ENCODE measurements at places on chromosomes 1 and 21.

- no peak for DNase-seq
These were observed 2.6 kb upstream of the SAMD13 start for GRCh38 chr1:84298684-84299535.

- DNase-seq: peak; percentile 36
These were observed 7.7 kb upstream of the HTR1D start for GRCh38 chr1:23224739-23225648.

DNA sequence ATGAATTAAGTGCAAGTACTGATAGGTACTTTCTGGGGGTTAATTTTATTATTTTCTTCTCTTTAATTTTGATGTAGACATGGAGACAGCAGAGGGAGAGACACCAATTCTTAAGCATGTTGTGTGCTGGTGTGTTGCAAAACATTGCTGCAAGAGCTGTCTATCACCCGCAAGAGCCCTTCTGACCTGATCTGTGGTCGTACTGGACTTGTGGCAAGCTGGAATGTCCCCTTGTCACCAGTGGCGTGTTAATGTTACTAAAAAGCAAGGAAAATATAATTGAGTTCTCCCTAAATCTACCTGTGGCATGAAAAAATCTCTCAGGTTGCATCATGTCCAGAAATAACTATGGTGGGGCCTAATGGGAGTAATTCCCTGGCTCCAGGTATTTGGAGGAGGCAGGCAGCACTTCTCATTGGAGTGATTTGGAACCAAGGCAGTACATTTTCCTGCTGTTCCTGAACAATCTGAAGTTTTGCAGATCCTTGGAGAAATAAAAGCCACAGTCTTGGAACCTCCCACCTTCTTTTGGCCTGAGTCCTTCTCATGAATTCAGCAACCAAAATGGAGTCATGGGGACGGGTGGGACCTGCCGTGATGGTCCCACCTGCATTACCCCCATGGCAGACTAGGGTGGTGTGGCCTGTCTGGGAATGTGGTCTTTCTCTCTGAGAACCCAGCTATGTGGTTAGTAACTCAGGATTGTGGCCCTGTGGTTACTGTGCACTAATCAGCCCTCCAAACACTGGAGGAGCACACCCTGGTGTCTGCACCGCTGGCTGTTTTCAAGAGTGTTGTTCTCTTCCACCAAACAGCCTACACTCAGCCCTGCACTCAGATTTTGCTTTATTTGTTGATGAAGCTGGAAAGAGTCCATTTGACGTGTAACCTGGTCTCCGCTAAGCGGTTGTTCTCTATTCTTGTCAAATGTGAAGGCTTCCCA, 57.4 kb downstream of the GALNT2 start:
- no peak for DNase-seq

- no peak for DNase-seq
These were observed 108.6 kb downstream of the GPR52 start for GRCh38 chr1:174556392-174556791.

DNA sequence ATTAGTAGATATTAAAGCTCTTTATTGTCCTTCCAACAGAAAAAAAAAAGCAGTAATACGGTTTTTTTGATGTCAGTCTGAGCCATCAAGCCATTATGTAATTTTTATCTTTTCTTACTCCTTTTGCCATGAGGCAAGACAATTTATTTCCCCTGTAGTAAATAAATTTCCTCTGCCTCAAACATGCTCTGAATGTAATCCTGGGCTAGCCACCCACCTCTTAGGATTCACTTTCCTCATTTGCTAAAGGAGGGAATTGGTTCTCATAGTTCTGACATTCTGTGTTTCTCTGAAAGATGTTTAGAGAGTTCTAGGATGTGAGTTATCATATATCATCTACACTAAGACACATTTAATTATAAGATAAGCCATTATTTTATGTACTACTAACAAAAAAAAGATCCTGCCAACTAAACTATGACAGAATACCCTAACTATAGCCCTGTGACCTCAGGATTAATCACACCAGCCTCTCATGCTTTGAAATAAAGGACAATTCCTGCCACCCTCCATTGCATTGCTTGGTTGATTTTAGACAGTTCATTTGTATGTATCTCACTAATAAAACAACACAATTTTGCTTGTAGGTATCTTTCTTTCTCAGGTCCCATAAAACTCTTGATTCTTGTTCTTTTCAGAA, 34.0 kb upstream of the RAP1A start:
- DNase-seq: no peak

DNA sequence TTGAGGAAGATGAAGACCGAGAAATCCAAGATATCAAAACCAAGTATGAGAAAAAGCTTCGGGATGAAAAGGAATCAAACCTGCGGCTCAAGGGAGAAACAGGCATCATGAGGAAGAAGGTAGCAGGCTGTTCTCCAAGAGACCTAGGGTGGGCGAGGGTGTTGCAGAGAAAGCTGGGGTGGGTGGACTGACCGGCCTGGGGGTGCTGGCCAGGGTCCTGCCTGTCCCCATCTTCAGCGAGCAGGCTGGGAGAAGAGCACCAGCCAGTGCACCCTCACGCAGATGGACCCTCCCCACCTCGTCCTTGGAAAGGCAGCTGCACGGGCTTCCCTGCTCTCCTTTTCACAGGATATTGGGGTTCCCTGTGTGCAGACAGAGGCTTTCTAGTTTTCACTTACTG, 46.9 kb upstream of the TMEM125 start:
- DNase-seq: no peak

- DNase-seq: no peak
These were observed 36.5 kb upstream of the USH2A start for GRCh38 chr1:216459651-216460207.

GRCh38 chr1:226730836-226731235, 8.2 kb downstream of the ITPKB start:
- DNase-seq: no peak

DNA sequence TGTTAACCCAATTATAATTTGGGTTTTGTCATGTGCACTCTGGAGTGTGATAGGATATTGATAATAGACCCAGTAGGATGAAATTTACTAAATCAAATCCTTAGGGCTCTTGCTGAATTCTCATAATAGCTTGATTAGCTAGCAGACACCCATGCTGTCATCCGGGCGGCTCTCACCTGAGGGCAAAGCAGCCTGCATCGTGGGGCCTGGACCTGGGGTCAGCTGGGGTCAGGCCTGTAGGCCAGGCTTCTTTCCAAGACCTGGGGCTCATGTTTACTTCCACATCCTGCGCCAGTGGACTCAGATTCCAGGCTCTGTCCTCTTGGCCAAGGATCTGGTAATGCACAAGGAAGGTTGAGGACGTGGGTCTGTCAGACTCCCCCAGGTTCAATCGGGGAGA, 486.3 kb downstream of the NPHP4 start:
- DNase-seq: no peak

DNA sequence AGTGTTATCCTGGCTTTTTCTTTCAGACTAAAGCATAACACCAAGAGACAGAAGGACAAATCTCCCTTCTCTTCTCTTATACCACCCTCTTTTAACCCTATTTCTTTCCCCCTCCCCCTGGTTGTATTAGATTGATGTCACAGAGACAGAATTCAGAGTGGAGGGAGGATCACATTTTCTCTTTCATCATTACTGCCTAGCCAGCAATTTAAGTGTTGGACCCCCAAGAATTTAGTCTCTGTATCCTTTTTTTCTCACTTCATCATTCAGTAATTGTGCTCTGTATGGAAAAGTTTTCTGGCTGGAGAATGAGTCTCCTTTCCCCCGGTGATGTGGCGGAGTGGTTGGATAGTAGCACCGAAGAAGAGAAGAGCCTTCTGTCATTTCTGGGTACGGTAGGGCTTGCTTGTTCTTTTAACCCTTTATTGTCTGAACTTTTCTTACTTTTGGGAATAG, 124.8 kb downstream of the CLEC20A start:
- no peak for DNase-seq

DNA sequence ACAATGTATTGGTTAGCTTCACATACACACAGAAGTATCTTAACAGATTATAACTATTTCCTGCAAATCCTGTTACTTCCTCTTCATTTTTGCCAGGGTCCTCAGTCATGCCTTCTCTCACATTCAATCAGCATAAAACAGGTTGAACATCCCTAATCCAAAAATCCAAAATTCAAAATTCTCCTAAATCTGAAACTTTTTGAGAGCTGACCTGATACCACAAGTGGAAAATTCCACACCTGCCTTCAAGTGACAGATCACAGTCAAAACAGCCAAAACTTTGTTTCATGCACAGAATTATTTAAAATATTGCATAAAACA, 62.9 kb upstream of the FBXO28 start:
- DNase-seq: no peak

DNA sequence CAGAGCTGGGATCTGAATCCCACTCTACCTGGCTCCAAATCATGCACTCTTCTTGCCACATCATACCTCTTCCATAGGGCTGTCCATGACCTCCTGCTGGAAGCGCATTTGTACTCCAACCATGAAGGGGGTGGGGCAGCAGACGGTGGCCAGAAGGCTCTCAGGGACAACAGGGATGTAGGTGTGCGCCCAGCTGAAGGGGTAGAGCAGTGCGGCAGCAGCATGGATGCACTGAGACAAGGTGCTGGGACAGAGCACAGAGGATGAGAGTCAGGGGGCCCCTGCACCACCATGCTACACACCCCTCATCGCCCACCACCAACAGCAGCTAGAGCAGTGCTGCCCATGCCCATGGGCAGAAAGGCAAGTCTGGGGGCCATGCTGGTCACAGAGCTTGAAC, 8.4 kb downstream of the DENND2D start:
- no peak for DNase-seq

DNA sequence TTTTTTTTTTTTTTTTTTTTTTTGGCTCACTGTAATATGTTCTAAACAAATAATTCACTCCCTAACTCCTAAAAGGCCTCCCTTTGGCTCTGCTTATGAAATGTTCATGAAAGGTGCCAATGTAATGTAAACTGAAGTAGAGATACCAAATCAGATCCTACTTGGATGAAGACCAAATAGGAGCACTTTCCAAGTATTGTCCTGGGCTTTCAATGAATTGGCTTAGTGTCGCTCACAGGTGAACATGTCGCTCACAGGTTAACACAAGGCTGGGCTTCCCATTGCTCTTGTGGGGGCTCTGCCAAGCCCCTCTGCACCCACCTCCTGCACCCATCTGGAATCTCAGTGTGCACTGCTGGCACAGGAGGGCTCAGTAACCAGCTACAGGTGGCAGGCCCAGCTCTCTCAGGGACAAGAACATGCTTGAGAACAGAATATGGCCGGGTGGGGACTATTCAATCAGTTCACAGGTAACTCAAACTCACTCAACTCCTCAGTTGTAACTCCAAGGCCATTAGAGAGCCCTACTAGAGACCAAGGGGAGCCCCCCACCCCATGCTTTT, 10.6 kb upstream of the CD58 start:
- no peak for DNase-seq

DNA sequence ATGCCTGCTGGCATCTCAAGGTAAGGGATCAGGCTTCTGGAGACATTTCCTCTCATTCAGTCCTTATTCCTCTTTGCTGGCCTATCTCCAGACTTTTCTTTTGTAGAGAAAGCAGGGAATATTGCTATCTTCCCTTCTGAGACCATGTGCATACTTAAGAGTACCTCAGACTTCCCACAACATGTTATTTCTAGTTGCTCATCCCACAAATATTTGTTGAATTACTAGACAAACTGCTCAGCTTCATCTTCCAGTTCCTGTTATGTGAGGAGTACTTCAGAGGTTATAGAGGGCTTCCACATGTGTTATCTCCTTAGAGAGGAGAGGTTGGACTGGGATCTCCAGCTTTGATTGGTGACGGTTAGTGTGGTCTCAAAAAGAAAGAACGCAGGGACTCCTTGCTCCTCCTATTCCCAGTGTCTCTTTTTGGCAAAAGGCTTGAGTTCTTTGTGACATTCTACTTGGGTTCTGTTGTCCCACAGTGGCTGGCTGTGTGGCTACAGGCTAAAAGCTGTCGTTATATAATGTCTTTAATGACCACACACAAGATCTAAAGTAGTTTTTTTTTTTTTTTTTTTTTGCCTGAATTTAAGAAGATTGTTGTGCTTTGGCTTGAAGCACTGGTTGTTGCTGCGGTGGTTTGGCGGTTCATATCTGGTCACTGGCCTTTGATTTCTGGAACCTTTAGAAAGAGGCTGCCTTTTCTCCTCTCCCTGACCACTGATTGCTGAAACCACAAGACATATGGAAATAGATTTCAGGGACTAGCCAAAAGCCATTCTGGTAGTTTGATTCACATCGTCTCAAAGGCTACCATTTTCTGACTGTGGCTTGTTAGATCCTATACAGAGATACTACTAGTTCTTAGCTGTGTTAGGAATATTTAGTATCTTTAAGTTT, 78.7 kb downstream of the FGGY start:
- peak; percentile 89 for DNase-seq

GRCh38 chr1:76891931-76892622, 24.8 kb downstream of the ST6GALNAC5 start:
- DNase-seq: no peak

- DNase-seq: no peak
These were observed 31.8 kb downstream of the GADD45A start for GRCh38 chr1:67716800-67717199.

DNA sequence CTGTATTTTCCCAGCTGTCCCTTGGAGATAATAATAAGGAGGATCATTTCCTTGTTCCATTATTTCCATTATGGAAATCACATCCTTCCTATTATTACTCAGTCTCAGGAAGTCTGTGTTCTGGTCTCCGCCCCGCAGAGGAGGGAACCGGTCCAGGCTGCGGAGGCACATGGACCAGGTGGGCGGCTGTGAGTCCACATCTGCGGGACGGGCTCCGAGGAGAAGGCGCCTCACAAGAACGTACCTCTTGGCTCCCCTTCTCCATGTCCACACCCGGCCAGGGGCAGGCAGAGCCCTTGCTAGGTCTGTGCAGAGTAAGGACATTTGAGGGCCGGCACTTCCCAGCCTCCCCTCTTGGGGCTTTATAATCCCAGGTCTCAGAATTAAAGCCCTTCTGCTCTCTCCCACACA, 14.6 kb downstream of the RAB7B start:
- no peak for DNase-seq

GRCh38 chr1:12544357-12544756, 73.7 kb downstream of the DHRS3 start:
- DNase-seq: no peak

GRCh38 chr1:196873385-196873784, 14.5 kb upstream of the CFHR4 start:
- DNase-seq: no peak

DNA sequence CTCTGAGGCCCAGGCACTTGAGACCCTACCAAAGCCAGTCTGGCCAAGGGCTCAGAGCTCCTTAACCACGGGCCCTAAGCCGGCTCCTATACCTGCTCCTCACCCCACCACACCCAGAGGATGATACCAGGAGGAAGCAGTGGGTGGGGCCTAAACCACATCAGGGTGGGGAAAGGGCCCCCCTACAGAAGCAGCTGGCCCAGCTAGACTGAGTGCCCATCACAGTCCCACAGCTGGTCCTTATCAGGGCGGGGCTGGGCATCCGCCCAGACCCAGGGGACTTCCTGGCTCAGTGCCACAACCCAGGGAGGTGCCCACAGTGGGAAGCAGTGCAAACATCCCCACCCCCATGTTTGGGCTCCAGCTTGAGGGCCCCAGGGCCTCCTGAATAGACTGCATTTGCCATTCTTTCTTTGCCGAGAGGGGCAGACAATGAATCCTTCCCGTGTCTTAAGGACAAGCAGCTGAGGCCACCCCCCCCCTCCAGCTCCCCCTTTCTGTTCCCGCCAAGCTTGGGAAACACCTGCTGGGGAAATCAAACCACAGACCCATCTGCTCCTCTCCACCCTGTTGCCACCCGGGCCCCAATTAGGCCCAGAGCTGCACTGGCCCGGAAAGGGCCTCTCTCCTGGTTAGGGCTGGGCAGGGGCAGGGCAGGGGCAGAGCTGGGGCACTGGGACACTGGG, 6.2 kb downstream of the E2F2 start:
- no peak for DNase-seq
